ENCODE measurements at places on chromosomes 7 and 10. TPM values are rescaled to one million over a fixed set of nuclear protein-coding genes. Genes with fewer than 3 reads are reported as not detected.

Gene CCDC146
- 31.1 TPM for polyA plus RNA-seq

Gene KCNK18
- polyA plus RNA-seq: not detected

Gene SH2B2
- 2.8 TPM for polyA plus RNA-seq

Gene TIAL1
- polyA plus RNA-seq: 170 TPM

Gene HOXA3
- 40.8 TPM for polyA plus RNA-seq

Gene NEUROG3
- not detected for polyA plus RNA-seq

Gene JAZF1
- polyA plus RNA-seq: 17.0 TPM

Gene TCERG1L
- polyA plus RNA-seq: 1.8 TPM

Gene UNCX
- 17.3 TPM for polyA plus RNA-seq

Gene C7orf57
- 0.07 TPM for polyA plus RNA-seq

Gene OR2A5
- polyA plus RNA-seq: not detected

Gene CACNB2
- polyA plus RNA-seq: 2.9 TPM

Gene ZSCAN25
- polyA plus RNA-seq: 22.9 TPM

Gene LIPK
- polyA plus RNA-seq: not detected

Gene PLXDC2
- 29.1 TPM for polyA plus RNA-seq

Gene FGFR2
- 102 TPM for polyA plus RNA-seq

Gene FANK1
- polyA plus RNA-seq: 8.4 TPM

Gene CCDC6
- 46.2 TPM for polyA plus RNA-seq

Gene FBXO24
- polyA plus RNA-seq: 3.5 TPM

Gene UTF1
- polyA plus RNA-seq: not detected

Gene ZNF365
- 0.33 TPM for polyA plus RNA-seq

Gene SEC23IP
- 64.6 TPM for polyA plus RNA-seq

Gene NCF1
- 1.4 TPM for polyA plus RNA-seq

Gene CPEB3
- 4.0 TPM for polyA plus RNA-seq

Gene SFRP5
- 0.11 TPM for polyA plus RNA-seq

Gene DUS4L
- 16.1 TPM for polyA plus RNA-seq

Gene ADAM22
- polyA plus RNA-seq: 3.7 TPM

Gene TECPR1
- 23.1 TPM for polyA plus RNA-seq

Gene CAV2
- polyA plus RNA-seq: 28.8 TPM

Gene EPHB6
- polyA plus RNA-seq: 18.9 TPM

Gene WAPL
- 45.1 TPM for polyA plus RNA-seq

Gene TBATA
- not detected for polyA plus RNA-seq

Gene RAPGEF5
- polyA plus RNA-seq: 37.5 TPM

Gene SNX10
- polyA plus RNA-seq: 19.7 TPM

Gene ANXA8
- 0.17 TPM for polyA plus RNA-seq

Gene MRPL43
- polyA plus RNA-seq: 116 TPM

Gene NPC1L1
- polyA plus RNA-seq: 0.15 TPM

Gene LRRD1
- 0.67 TPM for polyA plus RNA-seq

Gene CFTR
- 9.1 TPM for polyA plus RNA-seq

Gene UBTD1
- polyA plus RNA-seq: 6.9 TPM

Gene PNLIPRP2
- polyA plus RNA-seq: 0.39 TPM

Gene GHRHR
- not detected for polyA plus RNA-seq

Gene WIPF3
- 2.5 TPM for polyA plus RNA-seq

Gene LIPJ
- polyA plus RNA-seq: 0.14 TPM

Gene NKX6-2
- polyA plus RNA-seq: 7.8 TPM

Gene CNTNAP2
- 28.5 TPM for polyA plus RNA-seq

Gene CFAP70
- polyA plus RNA-seq: 11.8 TPM

Gene MOGAT3
- polyA plus RNA-seq: 0.69 TPM

Gene LRMDA
- polyA plus RNA-seq: 17.1 TPM

Gene ASB10
- polyA plus RNA-seq: not detected

Gene HOXA2
- polyA plus RNA-seq: 11.6 TPM

Gene BMPR1A
- polyA plus RNA-seq: 74.5 TPM

Gene PRTFDC1
- 37.0 TPM for polyA plus RNA-seq

Gene PDK4
- polyA plus RNA-seq: 19.6 TPM

Gene FAM25C
- polyA plus RNA-seq: not detected

Gene ITGB8
- polyA plus RNA-seq: 46.4 TPM

Gene H2BK1
- polyA plus RNA-seq: not detected

Gene SYT15
- polyA plus RNA-seq: 18.4 TPM

Gene PRPS1L1
- not detected for polyA plus RNA-seq
